Endothelial cell (in vitro differentiated cells): ENCODE measurements at places on chromosomes 1 and 21.

DNA sequence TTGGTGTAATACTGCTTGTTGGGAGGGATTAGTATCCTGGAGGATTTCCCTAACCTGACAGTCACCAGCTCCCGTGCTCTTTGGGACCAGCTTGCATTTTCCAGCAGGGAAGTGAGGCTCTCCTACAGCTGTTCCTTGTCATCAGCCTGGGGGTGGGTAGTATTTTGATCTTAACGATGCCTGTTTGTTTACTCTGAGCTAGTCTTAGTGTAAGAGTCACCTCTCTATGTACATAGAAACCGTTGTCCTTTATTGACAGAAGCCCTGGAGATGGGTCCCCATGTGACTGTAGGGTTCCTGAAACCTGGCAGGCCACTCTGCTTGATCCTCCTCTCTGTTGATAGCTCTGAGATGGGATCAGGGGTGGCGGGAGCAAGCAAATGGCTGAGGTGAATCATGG lies 58.0 kb downstream of the ACP6 start:
- no peak for DNase-seq

GRCh38 chr1:9438431-9439073 lies 100.7 kb upstream of the SLC25A33 start:
- DNase-seq: no peak

- no peak for DNase-seq
Measured at GRCh38 chr1:30697571-30698376, 25.6 kb downstream of the MATN1 start.

DNA sequence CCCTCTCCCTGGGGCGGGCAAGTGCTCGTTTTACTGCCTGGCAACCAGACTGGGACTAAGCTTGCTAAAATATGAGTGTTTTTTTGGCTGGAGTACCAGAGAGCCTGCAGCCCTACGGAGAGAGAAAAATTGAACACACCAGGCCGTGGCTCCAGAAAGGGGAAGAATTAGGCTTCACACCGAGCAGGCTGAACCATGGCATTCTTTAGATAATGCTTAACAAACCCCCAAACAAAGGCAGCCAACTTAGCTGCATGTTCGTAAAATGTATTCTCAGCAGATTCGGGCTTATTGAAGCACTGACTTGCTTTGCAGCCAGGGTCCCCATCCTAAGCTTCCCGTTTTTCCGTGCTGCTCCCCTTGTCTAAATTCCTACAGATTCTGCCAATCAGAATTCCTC lies 76.6 kb downstream of the LMX1A start:
- DNase-seq: no peak

DNA sequence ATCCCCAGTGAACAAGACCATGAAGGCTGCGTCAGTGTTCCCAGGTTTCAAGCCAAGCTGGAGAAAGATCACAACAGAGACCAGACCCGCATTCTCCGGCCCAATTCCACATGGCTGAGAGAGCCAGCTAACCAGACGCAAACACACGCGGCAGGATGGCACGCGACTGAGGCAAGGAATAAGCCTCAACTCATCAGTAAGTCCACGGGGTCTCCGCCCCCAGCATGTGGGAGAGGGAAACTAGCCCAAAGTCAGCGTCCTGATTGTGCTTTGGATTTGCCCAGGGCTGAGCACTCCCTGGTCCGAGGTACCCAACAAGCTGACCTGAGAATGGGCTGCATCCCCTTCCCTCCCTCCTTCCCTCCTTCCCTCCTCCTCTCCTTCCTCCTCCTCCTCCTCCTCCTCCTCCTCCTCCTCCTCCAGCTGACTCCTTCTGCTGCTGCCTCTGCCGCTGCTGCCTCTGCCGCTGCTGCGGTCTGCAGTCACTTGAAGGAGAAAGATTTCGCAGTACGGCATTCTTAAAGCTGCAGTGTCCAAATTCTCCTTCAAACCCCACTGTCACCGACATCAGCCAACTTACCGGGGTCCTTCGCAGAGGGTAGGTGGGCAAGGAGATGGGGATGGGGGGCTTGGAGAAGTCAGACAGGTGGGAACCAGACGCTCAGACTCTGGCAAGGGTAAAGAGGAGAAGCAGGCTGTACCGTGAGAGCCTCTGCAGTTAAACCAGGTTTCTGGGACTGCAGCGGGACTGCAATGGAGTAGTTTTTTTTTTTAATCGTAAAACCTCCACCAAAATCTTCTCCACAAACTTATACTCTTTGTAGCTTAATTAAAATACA lies 33.0 kb upstream of the H6PD start:
- no peak for DNase-seq

GRCh38 chr1:153527683-153528040 lies 8.1 kb downstream of the S100A6 start:
- no peak for DNase-seq

GRCh38 chr1:86692641-86693040 lies 11.7 kb upstream of the SH3GLB1 start:
- no peak for DNase-seq

- no peak for DNase-seq
Measured at GRCh38 chr1:169468982-169469381, 16.8 kb downstream of the SLC19A2 start.

- DNase-seq: no peak
Measured at GRCh38 chr1:96660503-96660902, 61.1 kb upstream of the PTBP2 start.

GRCh38 chr1:2152954-2153353 lies 41.6 kb downstream of the FAAP20 start:
- no peak for DNase-seq

DNA sequence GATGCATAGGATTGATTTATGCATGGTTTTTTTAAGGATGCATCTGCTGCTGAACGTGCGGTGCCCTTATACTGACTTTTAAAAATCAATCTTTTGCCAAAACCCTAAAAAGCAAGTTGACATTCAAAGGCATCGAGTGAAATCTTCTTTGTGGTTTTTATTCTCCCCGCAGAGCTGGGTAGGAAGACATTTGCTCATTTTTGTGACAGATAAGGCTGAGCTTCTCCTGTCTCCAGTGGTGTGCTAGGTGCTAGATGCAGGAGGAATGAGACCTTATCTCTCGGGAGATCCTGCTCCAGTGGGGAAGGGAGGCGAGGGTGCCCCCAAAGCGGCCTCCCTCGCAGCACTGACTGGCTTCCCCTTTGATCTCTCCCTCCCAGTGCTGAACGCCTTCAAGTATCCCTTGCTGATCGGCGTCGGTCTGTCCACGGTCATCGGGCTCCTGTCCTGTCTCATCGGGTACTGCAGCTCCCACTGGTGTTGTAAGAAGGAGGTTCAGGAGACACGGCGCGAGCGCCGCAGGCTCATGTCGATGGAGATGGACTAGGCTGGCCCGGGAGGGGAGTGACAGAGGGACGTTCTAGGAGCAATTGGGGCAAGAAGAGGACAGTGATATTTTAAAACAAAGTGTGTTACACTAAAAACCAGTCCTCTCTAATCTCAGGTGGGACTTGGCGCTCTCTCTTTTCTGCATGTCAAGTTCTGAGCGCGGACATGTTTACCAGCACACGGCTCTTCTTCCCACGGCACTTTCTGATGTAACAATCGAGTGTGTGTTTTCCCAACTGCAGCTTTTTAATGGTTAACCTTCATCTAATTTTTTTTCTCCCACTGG lies 14.9 kb upstream of the CD101 start:
- no peak for DNase-seq

DNA sequence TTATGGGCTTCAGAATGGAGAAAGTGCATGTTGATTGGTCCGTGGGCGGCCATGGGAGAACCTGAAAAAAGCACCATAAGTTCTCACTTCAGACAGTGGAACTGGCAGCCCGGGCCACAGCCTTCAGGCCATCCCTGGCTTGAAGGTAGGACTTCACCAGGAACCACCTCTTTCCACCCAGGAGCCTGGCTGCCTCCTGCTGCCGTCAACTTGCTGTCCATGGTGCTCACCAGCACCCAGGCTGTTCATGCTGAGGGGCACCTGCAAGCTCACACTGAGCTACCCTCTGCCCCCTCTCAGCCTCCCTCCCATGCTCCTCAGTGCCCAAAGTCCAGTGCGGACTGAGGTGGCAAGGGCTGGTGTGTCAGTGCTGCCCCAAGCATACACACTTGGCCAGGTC lies 12.9 kb upstream of the FNBP1L start:
- DNase-seq: no peak

- no peak for DNase-seq
Measured at GRCh38 chr1:227779021-227779441, 36.4 kb upstream of the PRSS38 start.

DNA sequence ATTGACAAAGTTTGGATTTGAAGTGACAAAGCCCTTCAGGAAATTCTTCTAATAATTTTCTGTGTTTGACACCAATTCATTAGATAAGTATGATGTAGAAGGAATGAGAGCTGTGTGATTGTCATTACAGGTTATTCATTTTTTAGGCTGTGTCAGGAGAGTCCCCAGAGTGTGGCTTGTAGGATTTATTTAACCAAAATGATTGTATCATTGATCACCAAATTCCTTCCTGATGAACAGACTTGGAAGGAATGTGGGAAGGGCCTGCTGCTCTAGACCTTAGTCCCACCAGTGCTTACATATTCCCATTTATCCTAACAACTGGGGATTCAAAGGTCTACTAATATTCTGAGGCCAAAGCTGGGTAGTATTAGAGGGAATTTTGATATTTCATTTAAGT lies 383.3 kb upstream of the KAZN start:
- DNase-seq: no peak

- DNase-seq: no peak
Measured at GRCh38 chr1:30103708-30104411, 619.5 kb downstream of the MATN1 start.

GRCh38 chr1:233114860-233115259 lies 164.4 kb downstream of the NTPCR start:
- no peak for DNase-seq
